ENCODE measurements at places on chromosomes 3 and 15. TPM values are rescaled to one million over a fixed set of nuclear protein-coding genes. Genes with fewer than 3 reads are reported as not detected.

XCR1 gene
- polyA plus RNA-seq = not detected

SI gene
- not detected for polyA plus RNA-seq

TRIM42 gene
- not detected for polyA plus RNA-seq

GOLGA8T gene
- polyA plus RNA-seq = not detected

IP6K2 gene
- polyA plus RNA-seq = 50.5 TPM

STOML1 gene
- polyA plus RNA-seq = 8.6 TPM

C3orf49 gene
- polyA plus RNA-seq = not detected

SAXO2 gene
- polyA plus RNA-seq = 1.9 TPM

CCR9 gene
- polyA plus RNA-seq = 1.4 TPM

FGF7 gene
- polyA plus RNA-seq = not detected

CLSTN2 gene
- polyA plus RNA-seq = not detected

TTBK2 gene
- polyA plus RNA-seq = 11.1 TPM

TPM1 gene
- 8.3 TPM for polyA plus RNA-seq

- no peak overlapping the region for H3K4me3 ChIP-seq
- no peaks in the 10 kb centered on the region for H3K36me3 ChIP-seq
- peaks cover 13% of the 10 kb centered on the region for H3K4me1 ChIP-seq
- no peak for DNase-seq
- H3K27ac ChIP-seq = no peak overlapping the region
Observed at GRCh38 chr3:196621611-196622010, 17.9 kb upstream of the NRROS start.

DNA sequence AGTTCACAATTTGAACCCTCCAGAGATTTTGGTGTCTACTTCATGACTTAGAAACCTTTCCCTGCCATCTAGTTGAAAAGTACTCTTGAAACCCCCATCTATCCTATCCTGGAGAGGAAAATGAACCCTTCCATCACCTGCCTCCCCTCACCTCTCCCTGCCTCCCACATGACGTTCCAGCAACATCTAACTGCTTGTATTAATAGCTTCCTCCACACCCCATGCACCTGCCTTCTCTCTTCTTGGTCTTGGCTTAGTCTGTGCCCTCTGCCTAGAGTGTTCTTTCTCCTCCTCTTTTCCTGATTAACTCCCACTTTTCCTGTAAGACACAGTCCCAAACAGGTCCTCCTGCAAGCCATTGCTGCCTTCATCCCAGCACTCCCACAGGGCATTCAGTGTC, 107.8 kb downstream of the LIPC start:
- DNase-seq = no peak
- no peak overlapping the region for H3K27ac ChIP-seq
- no peaks in the 10 kb centered on the region for H3K36me3 ChIP-seq
- H3K27me3 ChIP-seq = no peaks in the 10 kb centered on the region

DNA sequence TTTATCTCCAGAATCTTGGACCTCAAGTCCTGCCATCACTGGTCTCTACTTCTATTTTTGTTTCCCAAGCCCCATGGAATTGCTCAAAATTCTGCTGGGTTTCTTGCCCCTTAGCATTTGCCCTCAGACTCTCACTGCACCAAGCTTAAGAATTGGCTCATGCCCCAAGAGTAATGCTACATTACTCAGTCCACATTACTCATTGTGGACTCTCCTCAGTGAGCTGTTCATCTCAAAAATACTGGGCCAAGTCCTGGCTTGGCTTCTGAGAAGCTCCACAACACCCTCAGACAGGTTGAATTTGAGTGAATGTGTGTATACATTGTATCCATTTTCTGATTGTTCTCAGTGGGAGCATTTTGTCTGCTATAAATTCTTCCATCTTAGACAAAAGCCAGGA, 364.4 kb upstream of the ARHGEF26 start:
- no peaks in the 10 kb centered on the region for H3K4me1 ChIP-seq
- H3K36me3 ChIP-seq = no peaks in the 10 kb centered on the region
- H3K27me3 ChIP-seq = no peaks in the 10 kb centered on the region
- H3K27ac ChIP-seq = no peak overlapping the region

DNA sequence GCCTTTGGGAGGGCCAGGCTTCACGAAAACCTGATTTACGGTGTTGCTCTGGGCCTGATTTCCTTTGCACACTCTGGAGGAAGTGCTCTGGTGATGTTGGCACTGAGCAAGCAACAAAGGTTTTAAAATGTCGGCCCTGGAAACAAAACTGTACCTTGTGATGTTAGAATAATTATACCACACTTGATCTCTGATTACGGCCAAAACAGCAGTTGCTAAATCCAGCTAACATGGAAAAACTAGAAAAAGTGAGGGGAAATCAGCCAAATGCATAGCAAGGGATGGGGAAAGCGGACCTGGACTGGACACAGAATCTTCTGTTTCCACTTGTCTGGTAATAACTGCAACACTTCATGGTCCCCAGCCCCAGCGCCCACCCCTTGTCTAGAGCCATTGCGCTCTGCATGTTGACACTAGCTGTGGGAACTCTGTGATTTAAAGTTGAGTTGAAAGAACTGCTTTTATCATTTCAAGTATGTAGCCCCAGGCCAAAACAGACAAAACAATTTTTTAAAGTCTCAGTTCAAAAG, 120.1 kb downstream of the VGLL4 start:
- no peak overlapping the region for H3K4me3 ChIP-seq
- DNase-seq = no peak
- H3K4me1 ChIP-seq = no peaks in the 10 kb centered on the region
- H3K27ac ChIP-seq = no peak overlapping the region
- H3K27me3 ChIP-seq = no peaks in the 10 kb centered on the region

DNA sequence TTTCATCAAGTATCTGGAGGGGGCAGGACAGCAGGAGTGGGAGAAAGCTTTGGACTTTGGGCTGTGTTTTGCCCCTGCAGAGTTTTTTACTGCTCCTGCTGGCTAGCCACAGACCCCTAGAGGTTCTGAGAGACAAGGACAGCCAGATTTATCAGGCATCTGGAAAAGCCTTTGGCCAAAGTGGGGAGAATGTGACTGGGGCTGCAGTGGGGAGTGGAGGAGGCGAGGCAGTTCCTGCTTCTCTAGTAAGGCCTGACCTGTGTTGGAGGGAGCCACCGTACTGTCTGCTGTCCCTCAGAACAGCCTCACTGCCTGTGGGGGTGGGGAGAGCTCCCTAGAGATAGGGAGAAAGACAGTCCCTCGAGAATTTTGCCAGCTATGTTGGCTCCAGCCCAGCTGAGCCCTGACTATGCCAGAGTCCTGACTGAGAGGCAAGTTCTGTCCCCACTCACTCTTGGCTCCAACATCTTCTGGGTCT, 2.2 kb downstream of the ALPK3 start:
- no peak overlapping the region for H3K4me3 ChIP-seq
- no peaks in the 10 kb centered on the region for H3K36me3 ChIP-seq
- H3K27ac ChIP-seq = peak overlapping the region; percentile 4
- no peak for DNase-seq

DNA sequence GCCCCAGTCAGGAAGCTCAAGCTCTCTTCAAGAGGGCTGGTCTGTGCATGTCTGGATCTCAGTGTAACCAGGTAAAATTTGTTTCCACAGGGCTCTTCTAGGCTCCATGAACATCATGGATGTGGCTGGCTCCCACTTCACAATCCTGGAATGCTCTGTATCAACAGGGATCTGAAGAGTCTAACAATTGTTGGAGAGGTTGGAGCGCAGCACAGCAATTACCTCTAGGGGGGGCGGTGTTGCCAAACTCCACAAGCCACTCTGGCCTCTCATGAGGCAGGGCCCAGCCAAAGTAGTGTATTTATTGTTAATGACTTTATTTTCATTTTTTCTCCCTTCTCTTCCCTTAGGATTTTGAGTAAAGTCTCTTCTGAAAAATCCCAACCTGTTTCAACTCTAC, 6.1 kb upstream of the EIF2B5 start:
- H3K27ac ChIP-seq = no peak overlapping the region
- no peak for DNase-seq
- no peaks in the 10 kb centered on the region for H3K36me3 ChIP-seq
- no peak overlapping the region for H3K4me3 ChIP-seq
- peaks cover 7% of the 10 kb centered on the region for H3K4me1 ChIP-seq
- H3K27me3 ChIP-seq = no peaks in the 10 kb centered on the region

- peaks cover 84% of the 10 kb centered on the region for H3K4me1 ChIP-seq
- no peak for DNase-seq
- H3K27me3 ChIP-seq = no peaks in the 10 kb centered on the region
- peak overlapping the region; percentile 38 for H3K4me3 ChIP-seq
- no peaks in the 10 kb centered on the region for H3K36me3 ChIP-seq
- H3K27ac ChIP-seq = no peak overlapping the region
Observed at GRCh38 chr3:172102883-172103310, 63.5 kb downstream of the FNDC3B start.

DNA sequence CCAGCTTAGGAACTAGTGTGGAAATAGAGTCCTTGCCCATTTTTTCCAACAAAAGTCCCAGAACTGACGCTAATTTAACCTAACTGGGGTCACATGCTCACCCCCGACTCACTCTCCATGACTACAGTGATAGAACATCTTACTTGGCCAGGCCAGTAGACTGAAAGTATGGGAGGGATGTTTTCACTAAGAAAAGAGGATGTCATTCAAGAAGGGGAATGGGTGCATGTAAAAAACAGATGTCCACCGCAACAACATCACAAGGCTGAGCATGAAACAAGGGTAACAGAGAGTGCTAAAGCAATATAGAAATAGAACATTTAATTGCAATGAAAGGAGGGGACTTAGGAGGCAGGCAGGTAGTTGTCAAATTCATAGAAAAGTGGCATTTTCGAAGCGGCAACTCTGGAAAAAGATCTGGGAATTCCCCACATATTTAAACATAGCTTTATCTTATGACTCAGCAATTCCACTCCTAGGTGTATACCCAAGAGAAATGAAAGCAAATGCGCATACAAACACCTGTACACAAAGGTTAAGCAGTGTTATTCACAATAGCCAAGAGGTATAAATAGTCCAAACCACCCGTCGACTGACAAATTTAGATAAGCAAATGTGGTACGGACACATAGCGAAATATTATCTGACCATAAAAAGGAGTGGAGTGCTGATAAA, 41.1 kb upstream of the UBE2E2 start:
- no peaks in the 10 kb centered on the region for H3K36me3 ChIP-seq
- H3K27ac ChIP-seq = no peak overlapping the region
- no peak for DNase-seq
- no peaks in the 10 kb centered on the region for H3K27me3 ChIP-seq
- no peaks in the 10 kb centered on the region for H3K4me1 ChIP-seq

DNA sequence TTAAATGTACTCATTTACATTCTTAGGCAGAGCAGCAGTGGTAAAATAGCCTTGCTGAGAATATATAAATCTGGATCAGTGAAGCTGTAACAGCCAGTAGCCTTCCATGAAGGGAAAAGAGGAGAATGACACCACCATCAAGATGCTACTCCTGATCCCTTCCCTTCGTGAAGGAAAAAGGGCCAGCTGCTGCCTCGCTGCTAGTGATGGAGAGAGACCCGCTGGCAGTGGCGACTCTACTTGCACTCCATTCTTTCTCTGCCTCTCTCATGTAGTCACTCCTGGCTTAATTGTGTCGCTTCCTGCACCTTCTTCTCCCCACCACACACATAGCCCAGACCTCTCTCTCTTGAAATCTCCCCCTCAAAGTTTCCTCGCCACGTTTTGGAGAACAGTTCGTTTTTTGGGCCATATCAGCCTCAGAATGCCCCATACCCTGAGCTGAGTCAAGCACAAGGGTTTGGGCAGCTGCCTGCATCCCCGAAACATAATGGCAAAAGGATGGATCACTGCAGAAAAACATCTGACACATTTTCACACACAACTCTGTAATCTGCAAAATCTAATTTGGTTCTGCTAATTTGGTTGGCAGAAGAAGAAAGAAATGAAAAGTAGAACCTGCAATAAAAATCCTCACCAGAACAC, 460.3 kb upstream of the IL12A start:
- no peak overlapping the region for H3K4me3 ChIP-seq
- H3K4me1 ChIP-seq = no peaks in the 10 kb centered on the region
- DNase-seq = no peak
- no peaks in the 10 kb centered on the region for H3K36me3 ChIP-seq
- no peaks in the 10 kb centered on the region for H3K27me3 ChIP-seq
- no peak overlapping the region for H3K27ac ChIP-seq

GRCh38 chr15:70098461-70099166, 897 bp upstream of the TLE3 start:
- H3K27ac ChIP-seq = peak overlapping the region; percentile 85
- H3K4me1 ChIP-seq = peaks cover 52% of the 10 kb centered on the region
- peak overlapping the region; percentile 86 for H3K4me3 ChIP-seq
- no peak for DNase-seq

DNA sequence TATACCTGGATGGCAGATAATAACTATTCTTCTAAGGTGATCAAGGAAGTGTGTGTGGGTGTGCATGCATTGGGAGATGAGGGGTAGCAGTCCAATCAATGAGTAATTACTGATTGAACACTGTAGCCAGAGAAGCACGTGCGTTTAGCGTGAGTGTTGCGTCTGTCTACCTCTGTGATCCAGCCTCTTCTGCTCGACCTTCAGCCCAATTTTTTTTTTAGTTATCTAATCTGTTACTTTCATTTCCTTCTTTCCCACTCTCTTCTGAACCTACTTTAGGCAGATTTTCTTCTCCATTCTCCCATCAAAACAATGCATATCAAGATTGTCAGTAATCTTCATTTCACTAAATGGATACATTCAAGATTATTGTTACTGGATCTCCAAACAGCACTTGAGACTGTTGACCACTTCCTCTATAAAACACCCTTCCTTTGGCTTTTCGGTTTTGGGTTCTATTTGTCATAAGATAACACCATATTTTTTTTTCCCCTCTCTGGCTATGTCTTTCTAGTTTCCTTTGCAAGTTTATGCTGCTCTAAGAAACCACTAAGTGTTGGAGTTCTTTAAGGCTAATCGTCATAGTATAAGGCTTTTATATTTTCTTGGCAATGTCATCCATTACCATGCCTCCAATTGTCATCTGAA, 41.0 kb downstream of the MCTP2 start:
- peak overlapping the region; percentile 15 for H3K27ac ChIP-seq
- peaks cover 29% of the 10 kb centered on the region for H3K4me1 ChIP-seq
- no peaks in the 10 kb centered on the region for H3K27me3 ChIP-seq

GRCh38 chr3:181383760-181384159, 328.0 kb upstream of the SOX2 start:
- no peak overlapping the region for H3K4me3 ChIP-seq
- no peaks in the 10 kb centered on the region for H3K27me3 ChIP-seq
- no peaks in the 10 kb centered on the region for H3K4me1 ChIP-seq
- H3K36me3 ChIP-seq = no peaks in the 10 kb centered on the region
- no peak overlapping the region for H3K27ac ChIP-seq

GRCh38 chr3:98971169-98971681, 69.7 kb upstream of the DCBLD2 start:
- no peaks in the 10 kb centered on the region for H3K4me1 ChIP-seq
- H3K27me3 ChIP-seq = no peaks in the 10 kb centered on the region
- no peak overlapping the region for H3K4me3 ChIP-seq
- no peak overlapping the region for H3K27ac ChIP-seq
- no peak for DNase-seq

DNA sequence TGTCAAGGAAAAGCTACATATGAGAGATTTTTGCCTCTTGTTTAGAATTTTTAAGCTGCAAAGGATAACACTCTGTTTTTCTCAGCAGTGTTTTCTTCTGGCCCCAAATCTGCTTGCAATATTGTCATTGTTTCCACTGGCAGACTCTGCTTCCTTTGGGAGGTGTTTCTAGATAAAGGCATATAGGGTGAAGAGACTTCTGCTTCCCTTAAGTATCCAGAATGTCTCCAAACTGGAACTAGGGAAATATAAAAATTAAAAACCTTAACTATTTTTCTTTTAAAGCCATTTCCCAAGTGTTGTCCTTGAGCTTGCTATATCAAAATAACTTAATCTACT, 225.8 kb downstream of the CGGBP1 start:
- no peak for DNase-seq
- no peak overlapping the region for H3K27ac ChIP-seq
- no peaks in the 10 kb centered on the region for H3K27me3 ChIP-seq
- H3K36me3 ChIP-seq = no peaks in the 10 kb centered on the region

GRCh38 chr3:52494886-52495495, at the start of gene STAB1:
Gene STAB1, plus strand, starts transcription at chr3:52495338. Its CDS starts 76 bp downstream, at chr3:52495414.
- no peak for DNase-seq
- H3K36me3 ChIP-seq = peaks cover 9% of the 10 kb centered on the region
- H3K4me1 ChIP-seq = no peaks in the 10 kb centered on the region
- no peak within 1 kb of the TSS for H3K4me3 ChIP-seq
- no peaks in the 10 kb centered on the region for H3K27me3 ChIP-seq
- no peak within 1 kb of the TSS for H3K27ac ChIP-seq

All from CD8-positive, alpha-beta memory T cell (primary cell).